NCI-H524 treated with DMSO at 0.1 percent for 48 hours (cell line): ENCODE measurements at places on chromosomes 2 and 18.

DNA sequence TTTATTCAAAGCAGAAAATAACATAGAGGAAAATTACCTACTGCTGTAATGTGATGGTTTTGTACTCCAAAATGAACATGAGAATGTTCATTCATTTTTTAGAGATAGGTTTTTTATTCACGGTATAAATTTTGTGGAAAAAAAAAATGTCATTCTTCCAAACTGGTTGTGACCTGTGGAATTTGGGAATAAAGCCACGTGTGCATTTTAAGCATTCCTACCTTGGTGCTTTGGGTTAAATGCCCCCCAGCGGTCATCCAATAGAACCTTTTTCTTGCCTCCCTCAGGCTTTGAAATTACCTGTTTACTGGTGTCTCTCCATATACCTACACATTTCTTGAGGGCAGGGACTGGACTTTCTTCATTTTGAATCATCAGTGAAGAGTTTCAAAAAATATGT, 740.7 kb downstream of the DPP10 start:
- no peak for DNase-seq

- DNase-seq = no peak
Observed at GRCh38 chr2:127675331-127676261, at the start of gene LIMS2. Gene LIMS2 (minus strand): TSS chr2:127675530. CDS start chr2:127675024, 506 bp downstream.

DNA sequence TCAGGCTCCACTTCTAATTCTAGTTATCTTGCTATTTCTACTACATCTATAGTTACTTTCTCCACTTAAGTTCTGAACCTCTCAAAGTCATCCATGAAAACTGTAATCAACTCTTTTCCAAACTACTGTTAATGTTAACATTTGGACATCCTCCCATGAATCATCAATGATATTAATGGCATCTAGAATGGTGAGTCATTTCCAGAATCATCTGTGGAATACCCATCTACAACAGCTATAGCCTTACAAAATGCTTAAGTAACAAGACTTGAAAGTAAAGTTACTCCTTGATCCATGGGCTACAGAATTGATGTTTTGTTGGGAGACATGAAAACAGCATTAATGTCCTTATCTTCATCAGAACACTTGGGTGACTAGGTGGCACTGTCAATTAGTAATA, 35.4 kb downstream of the BARD1 start:
- no peak for DNase-seq

DNA sequence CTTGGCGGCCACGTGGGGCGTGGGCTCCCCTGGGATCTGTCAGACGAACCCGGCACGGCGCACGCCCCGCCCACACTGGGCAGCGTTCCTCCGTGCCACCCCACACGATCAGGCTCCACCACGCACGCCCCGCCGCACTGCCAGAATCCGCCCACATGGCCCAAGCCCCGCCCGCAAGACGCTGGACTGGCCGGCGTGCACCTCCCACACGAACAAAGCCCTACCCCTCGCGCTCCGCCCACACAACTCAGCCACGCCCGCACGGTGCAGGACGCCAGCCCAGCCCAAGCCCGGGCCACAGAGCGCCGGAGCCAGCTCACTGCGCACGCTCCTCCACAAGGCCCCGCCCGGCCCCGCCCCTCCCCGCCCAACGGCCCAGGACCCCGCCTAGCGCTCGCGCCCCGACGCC, 555 bp downstream of the TMEM18 start:
- DNase-seq = peak; percentile 81

DNA sequence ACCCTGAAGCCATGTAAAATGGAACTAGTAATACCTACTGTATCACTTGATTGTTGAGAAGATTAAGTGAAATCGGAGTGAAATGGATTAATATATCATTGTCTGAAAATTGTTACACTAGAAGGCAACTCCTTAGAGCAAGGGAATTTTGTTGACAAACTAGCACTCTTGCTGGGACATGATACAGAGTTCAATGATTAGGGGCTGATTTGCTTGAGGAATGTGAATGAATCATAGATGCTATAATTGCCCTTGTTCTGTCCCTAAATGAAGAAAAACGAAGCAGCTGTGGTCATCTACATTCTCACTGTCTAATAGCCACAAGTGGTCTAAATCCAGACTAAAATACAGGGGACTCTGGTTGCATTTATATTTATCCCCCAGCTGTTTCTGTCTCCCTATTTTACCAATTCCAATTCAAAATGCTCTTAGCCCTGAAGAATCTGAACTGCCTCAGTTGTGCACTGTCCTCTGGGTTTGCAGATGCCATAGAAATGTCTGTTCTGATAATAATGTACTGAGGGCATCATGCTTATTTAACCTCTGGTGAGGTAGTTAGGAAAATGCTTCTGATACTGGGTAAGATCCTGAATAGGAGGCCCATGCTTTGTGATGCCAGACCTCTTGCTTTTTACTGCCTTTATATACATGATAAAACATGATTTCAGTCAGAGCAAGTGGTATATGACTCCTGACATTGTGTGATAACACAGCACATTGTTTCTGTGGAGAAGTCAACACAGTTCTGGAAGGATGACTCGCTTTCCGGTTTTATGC, 382.1 kb downstream of the NRXN1 start:
- no peak for DNase-seq

DNA sequence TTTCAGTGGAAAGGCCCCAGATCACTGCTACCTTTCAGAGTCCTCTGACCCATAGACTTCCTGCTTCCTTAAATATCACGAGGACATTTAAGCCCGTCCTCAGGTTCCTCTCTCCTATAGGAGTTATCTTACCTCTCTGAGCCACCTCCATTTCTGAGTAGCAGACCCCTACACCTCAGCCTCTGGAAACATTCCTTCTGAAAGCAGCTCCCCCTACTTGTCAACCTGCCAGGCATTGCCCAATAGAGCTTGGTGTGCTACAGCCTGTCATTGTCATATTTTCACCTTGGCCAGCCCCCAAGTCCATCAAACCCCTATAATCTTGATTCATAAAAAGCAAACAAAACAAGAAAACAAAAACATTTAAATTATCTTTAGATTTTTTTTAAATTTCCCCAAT, 717.9 kb upstream of the SLC8A1 start:
- DNase-seq = no peak

DNA sequence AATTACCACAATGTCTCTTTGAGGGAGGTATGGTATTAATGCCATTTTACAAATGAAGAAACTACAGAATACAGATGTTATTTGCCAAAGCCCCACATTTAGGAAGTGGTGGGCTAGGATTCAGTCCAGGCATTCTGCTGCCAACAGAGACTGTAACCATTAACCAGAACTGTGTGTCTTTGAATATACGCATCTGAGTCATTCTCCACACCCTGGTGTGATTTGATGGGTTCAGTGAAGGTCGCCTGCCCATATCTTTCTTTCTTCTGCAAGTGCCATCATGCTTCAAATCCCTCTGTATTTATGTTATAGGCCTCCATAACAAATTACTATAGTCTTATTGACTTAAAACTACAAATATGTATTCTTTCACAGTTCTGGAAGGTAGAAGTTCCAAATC, 479.0 kb upstream of the DCC start:
- DNase-seq = no peak

DNA sequence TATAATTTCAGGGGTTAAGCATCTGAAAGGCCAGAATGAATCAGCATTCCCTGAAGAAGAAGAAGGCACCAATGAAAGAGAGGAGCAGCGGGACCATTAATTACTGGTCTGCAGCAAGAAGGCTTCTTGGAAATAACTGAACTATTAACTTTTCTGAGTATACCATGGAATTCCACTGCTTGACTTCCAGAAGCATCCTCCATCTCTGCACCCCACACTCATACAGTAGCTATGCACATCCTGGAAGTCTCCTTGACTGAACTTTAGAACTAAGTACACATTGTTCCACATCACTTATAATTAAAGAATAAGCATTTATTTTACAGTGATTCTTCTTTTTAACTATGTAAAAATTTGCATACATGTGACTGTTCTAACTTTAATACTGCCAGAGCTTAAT, 131.5 kb downstream of the PPP1R1C start:
- DNase-seq = no peak

DNA sequence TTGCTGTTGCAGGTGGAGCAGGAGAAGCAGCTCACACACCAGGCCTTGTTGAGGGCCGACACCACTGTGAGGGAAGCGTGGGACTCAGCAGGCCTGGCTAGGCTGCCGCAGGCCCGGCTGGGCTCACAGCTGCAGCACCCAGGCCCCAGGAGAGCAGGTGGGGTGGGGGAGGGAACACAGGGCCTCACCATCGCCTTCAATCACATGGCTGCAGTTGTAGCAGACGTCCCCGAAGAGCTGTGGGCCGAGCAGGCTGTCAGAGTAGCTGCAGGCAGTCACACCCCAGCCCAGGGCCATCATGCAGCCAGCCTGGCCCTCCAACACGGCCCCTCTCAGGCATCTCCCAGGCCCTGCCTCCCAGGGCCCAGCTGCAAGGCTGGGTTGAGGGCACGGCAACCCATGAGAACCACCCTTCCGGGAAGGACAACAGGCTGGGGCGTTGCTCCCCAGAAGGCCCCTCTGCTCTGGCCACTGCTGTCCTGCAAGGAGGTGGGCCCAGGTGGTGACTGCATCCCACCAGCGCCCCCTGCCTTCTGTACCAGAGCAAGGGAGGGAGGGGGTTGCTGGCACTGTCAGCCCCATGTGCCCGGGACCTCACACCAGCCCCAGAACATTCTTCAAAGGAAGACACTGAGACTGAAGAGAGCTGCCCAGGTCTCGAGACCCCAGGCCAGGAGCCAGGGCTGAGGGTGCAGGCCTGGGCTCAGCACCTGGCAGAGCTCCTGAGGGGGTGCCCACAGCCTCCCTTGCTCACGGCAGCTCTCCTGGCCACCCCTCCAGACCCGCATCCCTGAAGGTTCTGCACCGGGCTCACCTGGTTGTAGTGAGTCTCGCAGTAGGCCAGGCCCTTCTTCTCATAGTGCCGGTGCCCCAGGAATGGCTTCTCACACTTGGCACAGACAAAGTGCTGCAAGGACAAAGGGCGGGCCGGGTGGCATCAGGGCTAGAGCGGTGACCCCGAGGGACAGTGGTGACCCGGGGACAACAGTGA, 5.6 kb upstream of the GPR17 start:
- DNase-seq = no peak

DNA sequence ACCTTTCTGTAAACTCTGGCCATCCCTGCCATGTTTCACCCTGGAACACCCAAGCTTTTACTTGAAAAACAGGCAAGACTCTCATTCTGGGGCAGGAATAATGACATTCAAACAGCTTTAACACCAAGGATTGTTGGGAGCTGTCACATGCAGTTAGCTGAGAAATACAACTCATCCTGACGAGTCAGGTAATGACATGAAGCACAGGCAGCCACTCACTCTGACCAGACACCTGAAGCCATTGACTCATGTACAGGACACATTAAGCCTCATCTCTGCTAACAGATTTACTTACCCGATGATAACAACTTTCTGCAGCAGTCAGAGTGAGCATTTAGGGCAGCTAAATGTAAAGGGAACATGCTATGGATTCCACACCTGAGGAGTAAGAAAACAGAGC, 163.1 kb upstream of the PGAP1 start:
- no peak for DNase-seq

DNA sequence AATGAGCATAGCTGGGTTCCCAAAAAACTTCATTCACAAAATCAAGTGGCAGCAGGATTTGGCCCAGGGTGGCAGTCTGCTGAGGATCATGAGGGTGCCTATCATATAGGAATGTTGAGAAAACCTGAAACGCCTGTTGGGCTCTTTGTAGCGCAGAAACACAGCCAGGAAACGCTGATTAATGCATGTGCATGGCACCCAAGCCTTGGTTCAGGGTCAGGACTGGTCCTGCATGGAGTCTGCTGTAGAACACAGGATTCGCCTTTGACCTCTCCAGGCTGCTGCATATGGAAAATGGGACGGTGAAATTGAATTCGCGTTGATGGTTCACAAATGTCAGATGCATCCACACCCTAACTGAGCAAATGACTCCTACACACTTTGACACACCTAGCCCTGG, 227.9 kb upstream of the COPS8 start:
- DNase-seq = no peak

GRCh38 chr2:56299171-56299691, 115.4 kb downstream of the CCDC85A start:
- DNase-seq = peak; percentile 34

- no peak for DNase-seq
Observed at GRCh38 chr2:131031431-131031841, 61.8 kb downstream of the FAM168B start.

DNA sequence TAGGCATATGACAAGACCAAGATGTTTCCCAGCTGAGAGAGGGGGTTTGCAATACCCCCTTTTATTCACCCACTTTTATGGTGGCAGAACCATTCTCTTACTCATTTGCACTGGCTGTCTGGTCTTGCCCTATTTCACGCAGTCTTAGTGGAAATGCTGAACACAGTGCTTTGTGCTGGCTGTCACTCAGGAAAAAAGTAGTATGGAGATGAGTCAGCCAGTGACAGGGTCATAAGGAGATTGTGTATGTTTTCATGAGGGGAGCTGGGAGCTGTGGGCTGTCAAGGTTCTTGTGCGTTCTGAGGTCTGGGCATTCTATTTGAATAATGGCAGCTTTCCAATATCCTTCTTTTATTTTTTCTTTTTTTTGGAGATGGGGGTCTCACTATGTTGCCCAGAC, 10.9 kb upstream of the CNRIP1 start:
- DNase-seq = no peak

GRCh38 chr18:58135183-58135641, 91.2 kb downstream of the NEDD4L start:
- DNase-seq = no peak

- DNase-seq = no peak
Observed at GRCh38 chr2:216673021-216673420, 22.3 kb downstream of the IGFBP5 start.

DNA sequence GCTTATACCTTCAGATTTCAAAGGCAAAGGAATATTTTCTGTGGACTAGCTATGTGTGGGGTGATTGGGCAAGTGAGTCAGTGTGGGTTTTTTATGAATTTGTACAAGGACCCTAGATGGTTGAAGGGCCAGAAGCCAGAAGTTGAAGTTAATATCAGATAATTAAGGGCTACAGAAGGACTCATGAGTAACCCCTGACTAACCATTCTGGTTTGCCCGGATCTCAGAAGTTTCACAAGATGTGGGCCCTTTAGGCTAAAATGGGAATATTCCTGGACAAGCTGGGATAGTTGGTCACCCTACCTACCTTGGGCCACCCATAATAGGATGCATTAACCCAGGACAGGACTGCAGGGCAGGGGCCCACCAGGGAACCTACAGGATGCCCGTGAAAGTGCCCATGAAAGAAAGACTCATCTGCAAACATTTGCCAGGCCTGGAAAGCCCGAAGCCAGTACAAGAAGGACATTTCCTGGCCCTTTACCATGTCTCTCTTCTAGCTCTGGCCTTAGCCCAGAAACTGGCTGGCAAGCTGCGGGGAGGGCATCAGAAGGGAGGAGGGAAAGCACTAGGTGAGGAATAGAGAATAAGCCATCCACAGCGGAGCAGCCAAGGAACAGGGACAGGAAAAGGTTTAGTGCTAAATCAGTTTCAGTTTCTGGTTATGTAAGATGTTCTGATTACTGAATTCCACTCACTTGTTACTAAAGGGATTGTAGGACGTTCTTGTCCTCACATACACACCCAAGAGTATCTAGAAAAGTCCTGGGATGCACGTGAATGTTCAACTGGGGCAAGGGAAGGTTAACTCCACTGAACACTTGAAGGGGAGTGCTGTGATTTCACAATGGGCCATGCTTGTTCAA, 33.6 kb downstream of the GCG start:
- no peak for DNase-seq

- no peak for DNase-seq
Observed at GRCh38 chr2:205700331-205701132, 18.2 kb downstream of the NRP2 start.

- DNase-seq = no peak
Observed at GRCh38 chr2:95667480-95667879, 75.7 kb downstream of the TRIM43 start.

- no peak for DNase-seq
Observed at GRCh38 chr2:121735518-121736074, 1.1 kb downstream of the NIFK start.

GRCh38 chr18:59063300-59063906, 76.3 kb upstream of the SEC11C start:
- no peak for DNase-seq
